ENCODE measurements at places on chromosomes 11 and 22. TPM values are rescaled to one million over a fixed set of nuclear protein-coding genes. Genes with fewer than 3 reads are reported as not detected.

GRCh38 chr11:34893416-34893815 is 22.8 kb downstream of the APIP start:
- DNase-seq, result peak; percentile 98

GRCh38 chr11:112129656-112130055 is 34.2 kb downstream of the IL18 start:
- no peak for DNase-seq

DNA sequence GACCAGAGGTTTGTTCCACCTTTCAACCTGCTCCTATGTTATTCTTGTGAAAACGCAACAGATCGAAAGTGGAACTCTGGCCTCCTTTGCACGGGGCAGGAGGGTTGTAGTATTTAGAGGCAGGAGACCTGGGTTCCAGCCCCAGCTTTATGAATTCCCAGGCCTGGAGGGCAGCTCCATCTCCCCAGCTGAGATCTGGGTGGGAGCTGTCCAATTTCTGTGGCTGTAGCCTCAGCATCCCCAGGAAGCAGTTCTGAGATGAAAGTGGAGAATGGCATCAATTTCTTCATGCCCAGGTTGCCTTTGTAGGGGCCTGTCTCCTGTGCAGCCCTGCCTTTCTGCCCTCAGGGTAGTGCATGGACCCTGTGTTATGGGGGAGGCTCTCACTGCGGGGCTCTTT is 4.1 kb downstream of the FADS2 start:
- DNase-seq, result no peak

- no peak for DNase-seq
Observed at GRCh38 chr11:83441171-83441570, 155.0 kb upstream of the CCDC90B start.

- DNase-seq, result no peak
Observed at GRCh38 chr22:27629908-27630673, 171.5 kb downstream of the MN1 start.

DNA sequence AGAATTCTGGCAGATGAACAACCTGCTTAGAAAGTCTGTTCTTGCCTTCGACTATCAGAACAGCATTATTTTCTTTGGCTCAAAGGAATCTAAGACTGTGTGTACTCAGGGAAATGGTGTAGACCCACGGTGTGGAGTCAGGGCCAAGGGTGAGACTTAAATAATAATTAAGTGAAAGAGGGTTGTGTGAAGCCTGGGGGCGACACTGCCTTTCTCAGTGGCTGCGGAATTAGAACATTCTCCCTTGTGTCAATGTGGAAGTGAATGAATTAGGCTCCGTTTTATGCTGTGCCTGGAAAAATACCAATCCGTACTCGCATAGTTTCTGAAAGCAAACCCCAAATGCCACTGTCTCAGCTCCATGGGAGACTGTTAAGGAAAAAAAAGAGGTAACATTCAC is 50.7 kb downstream of the NAV2 start:
- peak; percentile 50 for DNase-seq

DNA sequence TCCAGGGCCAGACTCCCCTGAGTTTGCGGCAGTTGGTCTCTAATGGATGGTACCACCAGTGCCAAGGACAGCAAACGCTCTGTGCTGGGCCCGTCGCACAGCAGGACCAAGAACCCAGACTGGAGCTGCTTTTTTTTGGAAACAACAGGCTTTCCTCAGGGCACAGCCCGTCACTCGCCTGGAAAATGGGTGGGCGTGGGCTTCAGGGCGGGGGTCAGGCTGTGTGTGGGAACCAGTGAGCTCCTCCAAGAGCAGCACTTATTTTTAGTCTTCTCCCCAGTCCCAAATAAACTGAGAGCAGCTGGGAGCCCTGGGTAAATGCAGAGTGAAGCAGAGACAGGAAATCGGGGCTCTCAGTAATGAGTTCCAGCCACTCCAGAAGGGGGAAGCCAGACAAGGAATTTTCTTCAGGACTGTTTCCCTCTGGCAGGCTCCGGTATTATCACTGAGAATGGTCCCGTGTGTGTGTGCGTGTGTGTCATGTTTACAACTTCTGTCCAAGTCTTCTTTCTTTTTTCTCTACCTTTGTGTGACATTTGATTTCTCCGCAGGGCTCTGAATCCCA is 63.0 kb downstream of the PPFIBP2 start:
- DNase-seq, result peak; percentile 42

GRCh38 chr11:44120169-44120568 is 24.7 kb downstream of the EXT2 start:
- DNase-seq, result no peak

GRCh38 chr22:28006271-28006670 is 87.2 kb upstream of the PITPNB start:
- DNase-seq, result no peak

DNA sequence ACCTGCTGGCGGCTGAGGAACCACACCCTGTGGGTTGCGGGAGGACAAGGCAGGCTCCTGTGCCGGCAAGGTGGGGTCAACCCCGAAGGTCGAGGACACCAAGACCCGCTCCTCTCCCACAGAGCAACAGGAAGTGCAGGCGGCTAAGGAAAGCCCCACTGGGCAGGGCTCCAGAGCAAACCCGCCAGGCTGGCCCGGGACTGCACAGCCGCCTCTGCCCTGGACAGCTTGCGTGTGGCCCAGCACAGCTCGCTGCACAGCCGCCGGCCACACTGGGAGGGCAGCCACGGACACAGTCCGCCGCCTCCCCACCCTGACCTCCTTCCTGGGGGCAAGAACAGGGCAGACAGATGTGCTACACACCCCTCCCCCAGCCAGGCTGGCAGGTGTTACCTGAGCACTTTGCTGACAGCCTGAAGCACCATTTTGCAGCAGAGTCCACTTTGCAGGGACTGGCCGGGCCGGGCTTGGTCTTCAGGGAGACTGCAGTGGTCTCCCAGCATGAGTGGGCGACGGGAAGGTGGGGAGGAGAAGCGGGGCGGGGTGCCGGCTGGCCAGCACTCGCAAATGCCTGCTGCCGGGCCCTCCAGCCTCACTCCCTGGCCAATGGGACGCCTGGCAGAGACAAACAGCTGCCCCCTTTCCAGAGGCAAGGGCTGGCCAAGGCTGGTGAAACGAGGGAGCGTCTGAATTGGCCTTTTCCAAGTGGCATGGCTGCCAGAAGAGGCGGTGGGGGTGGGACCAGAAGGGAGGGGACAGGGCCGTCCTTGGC is at the start of gene MOB2:
MOB2 (minus strand) TSS at position 726 of the 772 bp plus-strand sequence; CDS start at position 503, 223 bp downstream.
- no peak for DNase-seq

DNA sequence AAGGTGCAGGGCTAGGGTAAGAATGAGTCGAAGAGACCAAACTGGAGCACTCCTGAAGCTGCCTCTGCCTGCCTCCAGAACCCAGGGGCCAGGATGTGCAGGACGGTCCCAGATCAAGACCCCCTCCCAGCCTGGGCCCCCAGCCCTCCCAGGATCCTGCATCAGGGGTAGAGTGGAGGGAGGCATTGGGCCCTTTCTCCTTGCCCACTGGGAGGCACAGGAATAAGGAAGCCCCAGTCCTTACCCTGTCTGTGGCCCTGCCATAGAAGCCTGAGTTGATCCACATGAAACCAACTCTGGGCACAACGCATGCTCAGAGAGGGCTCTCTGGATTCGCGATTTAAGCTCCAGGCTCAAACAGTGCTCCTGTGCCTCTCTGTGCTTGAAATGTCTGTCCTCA is 661.8 kb upstream of the B3GAT1 start:
- no peak for DNase-seq

- peak; percentile 7 for DNase-seq
Observed at GRCh38 chr11:74138572-74138971, 32.2 kb downstream of the C2CD3 start.

DNA sequence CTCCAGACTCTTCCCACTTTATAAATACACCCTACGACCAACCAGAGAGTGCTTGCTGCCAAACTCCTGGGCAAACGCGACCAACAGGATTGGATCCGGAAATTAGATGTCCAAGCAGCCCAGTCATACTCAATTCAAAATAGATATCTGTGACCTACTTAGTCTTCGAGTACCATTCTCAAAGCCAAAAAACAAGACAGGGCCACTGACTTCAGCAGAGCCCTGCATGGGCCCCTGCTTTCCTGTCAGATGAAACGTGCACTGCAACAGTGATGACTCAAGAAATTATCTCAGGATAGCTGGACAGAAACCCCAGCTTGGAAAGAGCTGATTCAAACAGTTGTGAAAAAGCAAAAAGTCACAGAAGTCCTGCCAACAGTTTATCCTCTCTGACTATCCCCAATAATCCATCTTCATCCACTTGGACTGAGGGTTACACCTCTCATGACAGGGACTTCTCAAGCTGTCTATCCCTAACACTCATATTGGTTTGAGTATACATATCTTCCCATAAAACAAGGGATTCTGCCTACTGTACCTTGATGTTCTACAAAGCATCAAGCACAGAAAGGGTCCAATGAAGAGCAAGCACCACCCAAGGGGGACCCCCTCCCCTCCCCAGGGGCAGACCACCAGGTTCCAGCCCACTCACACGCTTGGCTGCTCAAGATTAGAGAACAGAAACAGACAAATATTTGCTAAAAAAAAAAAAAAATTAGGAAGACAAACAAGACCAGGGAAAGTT is 17.4 kb downstream of the SMCO4 start:
- no peak for DNase-seq

DNA sequence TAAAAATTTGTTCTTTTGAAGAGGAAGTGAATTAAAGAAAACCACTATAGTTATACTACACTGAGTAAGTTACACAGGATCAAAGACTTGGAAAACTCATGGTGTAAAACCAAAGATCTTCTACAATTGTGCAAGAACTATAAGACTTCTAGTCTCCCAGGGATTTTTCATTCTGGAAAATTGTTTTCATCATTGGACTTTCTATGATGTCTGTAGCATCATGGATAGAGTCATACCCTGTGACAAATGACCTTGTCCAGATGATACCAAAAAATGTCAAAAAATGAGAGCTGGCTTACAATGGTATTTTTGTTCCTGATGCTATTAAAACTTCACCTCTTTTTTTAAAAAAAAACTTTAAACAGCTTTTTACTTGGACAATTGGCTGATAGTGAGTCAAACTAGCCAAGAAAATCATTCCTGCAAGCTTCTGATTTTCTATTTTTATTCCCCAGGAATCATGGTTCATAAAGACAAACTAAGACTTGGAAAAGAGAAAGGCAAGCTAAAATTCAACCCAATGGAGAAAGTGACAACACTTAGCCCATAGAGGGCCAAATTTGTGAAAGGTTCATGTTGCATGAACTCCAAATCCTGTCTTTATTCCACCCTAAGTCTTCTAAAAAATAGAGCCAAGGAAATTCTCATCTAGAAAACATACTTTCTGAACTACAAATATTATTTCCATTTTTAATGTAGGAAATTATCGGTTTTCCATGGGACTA is 30.7 kb downstream of the ME3 start:
- no peak for DNase-seq

- peak; percentile 17 for DNase-seq
Observed at GRCh38 chr11:106327134-106327533, 249.7 kb downstream of the AASDHPPT start.

GRCh38 chr22:45704648-45705047 is 33.0 kb downstream of the ATXN10 start:
- no peak for DNase-seq

- peak; percentile 92 for DNase-seq
Observed at GRCh38 chr22:33051960-33052839, 6.0 kb downstream of the SYN3 start.

DNA sequence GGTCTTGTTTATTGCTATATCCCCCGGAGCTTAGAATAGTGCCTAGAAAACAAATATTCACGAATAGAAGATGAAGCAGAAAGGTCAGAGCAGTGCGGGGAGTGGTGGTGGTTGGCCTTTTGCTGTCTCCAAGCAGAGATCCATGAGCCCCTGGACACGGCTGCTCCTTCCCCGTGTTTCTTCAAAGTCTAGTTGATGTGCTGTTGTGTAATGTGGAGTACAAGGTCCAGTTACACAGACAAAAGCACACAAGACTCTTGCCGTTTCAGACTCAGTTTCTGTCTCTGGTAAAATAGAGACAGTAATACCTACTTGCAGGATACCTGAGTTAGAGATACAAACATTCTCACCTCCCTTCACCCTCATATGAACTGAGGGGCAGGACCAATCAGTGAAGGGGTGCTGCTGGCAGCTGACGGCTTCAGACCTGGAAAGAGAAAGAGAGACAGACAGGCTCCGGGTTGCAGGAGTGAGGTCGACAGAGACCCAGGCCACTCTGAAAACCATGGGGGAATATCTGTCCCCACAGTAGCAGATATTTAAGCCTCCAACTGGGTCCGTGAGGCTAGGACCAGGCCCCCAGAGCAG is 56.2 kb downstream of the RASSF10 start:
- DNase-seq, result no peak

DNA sequence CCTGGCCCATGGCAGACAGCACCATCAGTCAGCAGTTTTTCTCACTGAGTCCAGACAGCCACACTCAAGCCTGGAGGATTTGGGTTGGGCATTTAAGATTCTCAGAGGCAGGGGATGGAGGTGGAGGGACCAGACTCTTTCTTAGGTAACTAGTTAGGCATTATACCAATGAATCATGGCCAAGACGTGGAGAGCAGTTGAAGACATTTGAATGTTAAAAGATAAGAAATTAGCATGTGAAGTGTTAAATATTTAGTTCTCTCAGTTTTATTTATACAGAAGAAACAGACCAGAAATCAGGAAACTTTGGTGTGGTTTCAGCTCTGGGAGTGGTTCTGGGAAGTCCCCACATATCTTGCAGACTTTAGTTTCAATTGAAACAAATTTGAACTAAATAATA is 9.9 kb downstream of the GTF2H1 start:
- no peak for DNase-seq

DNA sequence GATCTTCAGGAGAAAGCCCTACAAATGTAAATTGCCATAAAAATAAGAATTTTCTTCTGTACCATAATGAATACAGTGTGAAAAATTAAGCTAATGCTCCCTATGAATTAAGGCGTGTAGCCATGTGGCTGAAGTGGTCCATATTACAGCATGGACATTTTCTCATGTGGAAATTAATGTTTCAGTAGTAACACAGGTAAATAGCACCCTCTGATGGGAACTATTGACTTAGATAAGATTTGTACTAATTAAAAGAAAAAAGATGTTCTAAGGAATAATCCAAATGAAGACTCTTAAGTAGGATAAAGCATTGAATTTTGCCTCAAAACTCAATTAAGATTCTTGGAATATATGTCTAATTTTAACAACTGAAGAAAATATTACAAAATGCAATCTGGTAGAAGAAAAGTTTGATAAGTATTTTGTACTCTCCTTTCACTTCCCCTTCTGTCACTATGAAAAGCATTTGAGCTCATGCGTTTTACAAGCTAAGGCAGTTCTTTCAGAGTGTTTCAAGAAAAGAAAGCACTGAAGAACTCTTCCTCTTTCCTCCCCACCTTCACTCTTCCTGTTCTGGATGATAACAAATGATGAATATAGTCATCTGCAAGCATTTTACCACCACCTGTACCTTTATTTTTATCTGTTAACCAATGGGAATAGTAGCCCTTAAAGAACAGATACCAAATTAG is 9.9 kb upstream of the OR8D2 start:
- peak; percentile 24 for DNase-seq

GRCh38 chr11:69173331-69173730 is 17.6 kb downstream of the SMIM38 start:
- DNase-seq, result no peak

GRCh38 chr11:33182246-33182878 is 21.1 kb upstream of the CSTF3 start:
- DNase-seq, result no peak

Gene BBOX1
- 9.3 TPM for polyA plus RNA-seq

Gene ZFPL1
- polyA plus RNA-seq, result 103 TPM

Gene NFAM1
- polyA plus RNA-seq, result 1.4 TPM

Gene C22orf15
- polyA plus RNA-seq, result not detected

Gene BRSK2
- polyA plus RNA-seq, result 43.6 TPM

Gene SPDYC
- not detected for polyA plus RNA-seq

Gene LRP5
- 27.2 TPM for polyA plus RNA-seq

Gene BCO2
- polyA plus RNA-seq, result 0.80 TPM

Gene MMP27
- polyA plus RNA-seq, result not detected

Gene OR51B2
- not detected for polyA plus RNA-seq

Gene GLB1L3
- polyA plus RNA-seq, result 8.0 TPM

Data from brain (organoid and tissue), 16 donors.